ENCODE measurements at places on chromosomes 1 and 21. TPM values are rescaled to one million over a fixed set of nuclear protein-coding genes. Genes with fewer than 3 reads are reported as not detected.

The SNAPIN gene
- 42.8 TPM for total RNA-seq

The DNMT3L gene
- not detected for total RNA-seq

DNA sequence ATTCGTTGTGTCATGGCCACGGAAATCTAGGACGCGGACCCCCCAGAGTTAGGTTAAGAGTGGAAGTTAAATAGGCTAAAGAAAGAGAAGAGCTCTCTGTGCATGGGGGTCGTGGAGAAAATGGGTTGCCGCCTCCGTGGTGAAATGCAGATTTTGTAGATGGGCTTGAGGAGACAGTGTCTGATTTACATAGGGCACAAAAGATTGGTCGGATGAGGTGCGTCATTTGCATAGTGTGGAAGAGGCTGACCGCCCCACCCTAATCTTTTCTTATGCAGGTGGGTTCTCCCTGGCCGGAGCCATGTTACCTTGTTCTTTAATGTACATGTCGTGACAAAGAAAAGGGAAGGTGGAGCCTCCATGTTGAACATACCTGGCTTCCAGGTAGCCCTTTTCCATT is 14.3 kb upstream of the SLC5A9 start:
- DNase-seq, result no peak

The MYOM3 gene
- 292 TPM for total RNA-seq

DNA sequence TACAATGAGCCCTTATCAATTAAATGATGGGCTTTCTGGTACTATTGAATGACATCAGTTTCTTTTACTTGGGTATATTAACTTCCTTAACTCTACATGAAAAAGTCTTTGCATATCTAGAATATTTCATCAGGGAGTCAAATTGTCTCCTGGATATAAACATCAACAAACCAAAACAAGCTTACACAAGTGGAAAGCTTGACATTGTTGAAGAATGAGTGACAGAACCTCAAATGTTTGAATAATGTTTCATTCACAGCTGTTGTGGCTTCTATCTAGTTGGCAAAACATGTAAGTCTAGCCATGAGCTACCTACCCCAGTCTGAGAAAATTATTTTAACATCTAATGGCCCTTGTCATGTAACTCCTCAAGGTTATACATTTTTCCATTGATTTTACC is 604.8 kb upstream of the ADAMTS5 start:
- DNase-seq, result no peak

DNA sequence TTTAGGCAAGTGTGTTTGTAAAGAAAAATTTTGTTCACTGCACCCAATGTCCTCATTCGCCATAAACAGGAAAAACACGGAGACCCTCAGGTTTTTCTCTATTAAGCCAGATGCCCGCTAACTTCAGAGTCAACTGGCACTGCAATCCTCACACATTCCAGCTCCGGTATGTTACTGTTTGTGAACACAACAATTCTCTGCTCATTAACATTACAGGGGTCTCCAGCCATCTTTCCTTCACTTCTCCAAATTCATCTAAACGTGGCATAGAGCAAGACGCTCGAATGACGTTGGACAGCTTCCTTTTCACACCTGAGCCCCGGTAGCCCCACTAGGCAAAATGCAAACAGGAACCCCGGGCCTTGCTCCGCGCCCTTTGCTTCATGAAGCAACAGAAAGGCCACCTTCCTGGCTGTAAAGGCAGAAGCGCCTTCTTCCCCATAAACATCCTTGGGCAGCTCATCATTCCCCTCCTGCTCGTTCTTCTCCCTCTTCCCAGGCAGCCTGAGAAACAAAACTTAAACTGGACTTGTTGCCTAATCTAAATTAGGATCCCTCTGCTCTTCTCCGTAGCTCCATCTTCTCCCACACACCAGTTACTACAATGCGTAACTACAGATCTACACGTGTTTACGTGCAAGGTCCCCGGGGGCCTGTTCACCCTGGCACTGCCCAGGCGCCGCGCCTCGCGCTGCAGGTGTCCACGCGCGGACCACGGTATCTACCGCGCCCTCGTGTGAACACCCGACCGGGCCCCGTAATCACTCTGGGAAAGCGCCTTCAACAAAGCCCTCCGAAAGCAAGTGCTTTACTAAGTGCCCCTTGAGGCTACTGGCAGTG is 1.2 kb downstream of the LBR start:
- DNase-seq, result no peak

The SPRR3 gene
- total RNA-seq, result not detected

DNA sequence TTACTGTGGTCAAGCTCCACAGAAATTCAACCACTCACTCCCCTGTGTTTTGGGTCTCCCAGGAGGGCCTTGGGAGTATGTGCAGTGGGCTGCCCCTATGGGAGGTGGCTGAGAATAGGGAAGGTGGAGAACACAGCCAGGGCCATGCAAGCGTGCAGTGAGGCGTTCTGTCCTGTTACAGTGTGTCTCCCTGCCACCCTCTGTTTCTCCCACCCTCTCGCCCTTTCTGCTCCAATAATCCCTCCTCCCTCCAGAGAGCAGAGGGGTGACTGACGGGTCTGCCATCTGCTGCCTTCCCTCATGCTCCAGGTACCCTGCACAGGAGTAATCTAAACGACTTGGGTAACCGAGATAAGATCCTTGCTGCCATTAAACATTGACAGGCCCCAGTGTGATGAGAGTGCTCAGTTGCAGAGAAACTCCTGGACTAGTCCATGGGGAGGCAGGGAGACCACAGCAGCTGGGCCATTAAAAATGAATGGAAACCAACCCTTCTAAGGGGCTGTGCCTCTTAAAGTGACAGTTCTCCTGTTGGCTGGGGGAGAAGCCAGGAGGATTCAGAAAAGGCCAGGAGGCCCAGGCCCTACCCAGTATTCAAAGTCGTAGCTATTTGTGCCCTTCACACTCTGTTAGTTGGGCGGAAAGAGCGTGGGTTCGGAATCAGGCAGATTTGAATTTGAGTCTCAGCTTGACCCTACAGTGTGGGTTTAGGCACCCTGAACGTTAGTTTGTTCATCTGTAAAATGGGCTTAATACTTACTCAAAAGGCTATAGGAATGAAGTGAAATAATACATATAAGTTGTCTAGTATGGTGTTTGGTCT is 22.4 kb upstream of the BTG2 start:
- DNase-seq, result no peak

DNA sequence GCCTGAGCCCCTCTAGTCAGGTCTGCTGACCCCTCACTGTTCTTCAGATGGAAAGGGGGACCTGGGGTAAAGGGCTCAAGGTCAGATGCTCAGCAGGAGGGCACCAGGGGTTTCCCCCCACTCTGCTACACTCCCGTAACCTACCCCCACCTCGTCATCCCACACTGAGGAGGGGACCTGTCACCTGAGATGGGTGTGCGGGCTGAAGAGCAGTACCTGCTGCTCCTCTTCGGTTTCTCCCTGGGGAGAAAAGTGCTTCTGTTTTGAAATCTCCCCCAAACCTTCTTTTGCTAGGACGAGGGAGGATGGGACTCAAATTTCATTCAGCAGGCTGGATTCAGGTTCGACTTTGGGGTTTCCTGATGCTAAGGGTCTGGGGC is 65.2 kb downstream of the SYT2 start:
- DNase-seq, result no peak

GRCh38 chr1:163271535-163271934 is 50.2 kb upstream of the NUF2 start:
- no peak for DNase-seq

The CLDN14 gene
- total RNA-seq, result not detected

- no peak for DNase-seq
Measured at GRCh38 chr1:228058949-228059633, 23.4 kb upstream of the ARF1 start.

The PATJ gene
- total RNA-seq, result 51.8 TPM

The PLD5 gene
- 0.14 TPM for total RNA-seq

The DNAJC6 gene
- 17.7 TPM for total RNA-seq

Data from right cardiac atrium (tissue), 5 donors.